Activated naive CD4-positive, alpha-beta T cell (primary cell): ENCODE measurements at places on chromosomes 3 and 15.

- no peak for DNase-seq
Measured at GRCh38 chr3:32698506-32698905, 13.5 kb downstream of the CNOT10 start.

GRCh38 chr3:64685800-64686445, 1.9 kb downstream of the ADAMTS9 start:
- no peak for DNase-seq

DNA sequence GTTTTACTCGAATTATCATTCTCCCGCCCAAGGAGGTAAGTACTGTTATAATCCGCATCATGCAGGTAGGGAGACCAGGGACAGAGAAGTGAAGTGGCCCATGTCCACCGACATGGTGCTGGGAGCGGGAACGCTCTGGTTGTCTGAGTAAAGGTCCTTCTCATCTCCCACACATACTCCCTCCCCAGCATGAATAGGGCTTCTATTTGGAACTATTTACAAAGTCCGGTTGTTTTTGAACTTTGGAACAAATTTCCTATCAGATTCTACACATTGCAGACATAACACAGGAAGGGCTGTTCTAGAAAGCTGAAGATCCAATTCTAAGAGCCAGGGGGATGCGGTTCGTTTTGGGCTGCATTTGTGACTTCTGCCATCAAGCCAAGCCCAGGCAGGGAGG, 94.8 kb upstream of the TLE3 start:
- DNase-seq, result no peak

GRCh38 chr3:182124187-182124586, 412.5 kb downstream of the SOX2 start:
- no peak for DNase-seq

DNA sequence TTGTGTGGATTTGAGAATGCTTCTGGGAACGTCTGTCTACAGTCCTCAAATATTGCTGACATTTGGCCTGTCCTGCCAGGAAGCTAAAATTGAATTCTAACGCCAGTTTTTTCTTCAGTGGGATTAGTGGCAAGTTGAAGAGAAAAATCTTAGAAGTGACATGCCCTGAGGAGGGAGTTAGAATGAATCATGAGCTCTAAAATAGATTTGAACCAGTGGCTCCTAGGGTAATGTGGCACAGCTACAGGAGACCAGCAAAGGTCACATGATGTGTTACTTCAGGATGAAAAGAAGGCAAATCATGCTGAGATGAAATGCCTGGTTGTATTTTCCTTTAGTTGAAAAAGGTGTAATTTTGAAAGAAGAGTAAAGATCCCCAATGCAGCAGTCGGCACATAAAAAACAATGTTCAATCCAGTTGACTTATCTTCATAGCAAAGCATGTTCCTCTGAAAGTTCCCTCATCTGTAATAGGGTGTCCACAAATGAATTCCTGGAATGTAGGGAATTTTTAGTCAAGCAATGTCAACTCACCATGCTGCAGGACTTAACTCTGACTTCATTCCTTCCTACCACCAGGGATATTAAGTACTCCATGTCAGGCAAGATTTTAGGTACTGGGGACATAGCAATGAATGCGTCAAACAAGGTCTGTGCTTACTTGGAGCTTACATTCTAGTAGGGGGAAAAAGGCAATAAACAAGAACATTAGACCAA, 171.6 kb downstream of the CADPS start:
- no peak for DNase-seq

- no peak for DNase-seq
Measured at GRCh38 chr3:113200946-113201345, 10.4 kb upstream of the BOC start.

- DNase-seq, result no peak
Measured at GRCh38 chr3:105834768-105835167, 34.0 kb downstream of the CBLB start.

- no peak for DNase-seq
Measured at GRCh38 chr3:53702776-53703530, 143.3 kb downstream of the CHDH start.

DNA sequence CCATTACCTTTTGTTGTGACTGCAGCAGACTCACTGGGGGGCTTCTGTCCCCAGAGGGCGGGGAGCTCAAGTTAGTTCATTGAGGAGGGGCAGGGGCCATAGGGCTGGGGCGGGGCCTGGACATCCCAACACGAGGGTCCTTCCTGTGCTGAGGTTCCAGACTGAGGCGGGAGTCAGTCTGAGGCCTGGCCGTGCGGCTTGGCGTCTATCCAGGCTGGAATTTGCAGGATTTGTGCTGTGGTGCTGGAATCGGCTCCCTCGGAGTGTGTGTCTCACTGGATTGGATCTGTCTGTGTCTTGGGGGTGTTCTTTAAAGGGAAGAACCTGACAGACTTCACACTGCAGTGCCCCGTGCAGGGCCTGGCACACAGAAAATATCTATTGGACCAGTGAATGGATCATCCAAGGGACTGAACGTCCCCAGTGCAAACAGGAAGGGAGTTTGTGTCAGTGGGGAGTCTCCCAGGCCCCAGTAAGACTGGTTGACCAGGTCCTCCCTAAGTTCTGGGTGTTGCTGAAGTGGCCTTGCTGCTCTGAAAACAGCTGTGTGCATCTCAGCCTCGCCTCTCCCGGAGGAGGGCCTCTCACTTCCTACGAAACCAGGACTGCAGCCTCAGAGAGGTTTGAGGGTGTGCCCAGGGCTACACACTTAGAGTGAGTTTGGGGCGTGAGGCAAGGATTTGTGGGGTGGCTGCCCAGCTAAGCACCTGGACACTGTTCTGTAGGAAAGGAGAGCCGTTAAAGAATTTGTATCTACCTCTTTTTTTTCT, 26.1 kb downstream of the GOLGA6L2 start:
- DNase-seq, result no peak

DNA sequence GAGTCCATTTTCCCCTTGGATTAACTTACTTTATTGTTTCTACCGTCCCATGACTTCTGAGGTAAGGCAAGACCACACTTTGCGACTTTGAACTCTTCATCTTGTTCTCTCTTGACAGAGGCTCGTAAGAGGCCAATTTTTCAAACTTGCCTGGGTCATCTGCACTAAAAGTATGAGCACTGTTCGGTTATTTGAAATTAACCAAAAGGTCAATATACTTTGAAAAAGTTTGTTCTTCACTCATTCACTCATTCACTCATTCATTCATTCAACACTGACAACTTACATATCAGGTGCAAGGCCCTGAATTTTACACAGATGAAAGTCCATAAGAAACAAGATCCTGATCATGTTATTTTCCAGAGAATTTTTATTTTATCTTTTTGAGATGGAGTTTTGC, 57.9 kb downstream of the ATP1B3 start:
- no peak for DNase-seq

DNA sequence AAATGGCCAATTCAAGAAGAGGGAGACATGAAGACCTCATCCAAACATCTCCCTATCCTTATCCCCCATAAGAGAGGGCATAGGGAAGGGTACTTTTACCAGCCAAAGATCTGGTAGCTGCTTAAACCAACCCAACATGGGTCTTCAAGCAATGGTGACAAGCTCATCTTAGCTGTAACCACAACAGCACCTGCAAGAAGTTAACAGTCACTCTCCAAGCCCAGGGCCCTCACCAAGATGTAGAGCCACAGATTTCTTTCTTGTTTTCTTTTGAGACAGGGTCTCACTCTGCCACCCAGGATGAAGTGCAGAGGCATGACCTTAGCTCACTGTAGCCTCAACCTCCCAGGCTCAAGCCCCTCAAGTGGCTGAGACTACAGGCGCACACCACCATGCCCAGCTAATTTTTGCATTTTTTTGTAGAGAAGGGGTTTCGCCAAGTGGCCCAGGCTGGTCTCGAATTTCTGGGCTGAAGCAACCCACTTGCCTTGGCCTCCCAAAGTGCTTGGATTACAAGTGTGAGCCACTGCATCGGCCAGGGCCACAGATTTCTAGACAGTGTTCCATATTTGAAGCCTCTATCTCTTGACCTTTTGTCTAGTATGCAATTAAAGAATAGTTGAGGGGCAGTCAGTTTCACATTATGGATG, 57.1 kb downstream of the DHX30 start:
- no peak for DNase-seq

DNA sequence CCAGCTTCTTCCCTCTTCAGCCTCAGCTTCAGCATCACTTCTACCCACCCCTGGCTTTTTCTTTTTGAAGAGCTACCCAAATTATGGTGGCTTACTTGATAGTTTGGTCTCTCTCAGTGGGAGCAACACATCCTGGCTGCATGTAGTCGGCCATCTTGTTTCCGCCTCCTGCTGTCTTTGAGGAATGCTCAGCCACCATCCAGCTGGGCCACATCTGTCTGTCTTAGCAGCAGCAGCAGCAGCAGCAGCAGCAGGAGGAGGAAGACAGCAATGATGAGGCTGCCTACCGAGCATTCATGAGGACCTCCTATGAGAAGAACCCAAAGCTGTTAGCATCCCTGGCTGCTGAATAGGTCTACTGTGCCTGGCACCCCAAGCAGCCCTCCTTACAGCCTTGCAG, 19.7 kb downstream of the IL16 start:
- no peak for DNase-seq

- DNase-seq, result no peak
Measured at GRCh38 chr15:100879061-100879463, 569 bp upstream of the ALDH1A3 start.

- DNase-seq, result no peak
Measured at GRCh38 chr15:57100136-57100539, 181.7 kb downstream of the TCF12 start.

DNA sequence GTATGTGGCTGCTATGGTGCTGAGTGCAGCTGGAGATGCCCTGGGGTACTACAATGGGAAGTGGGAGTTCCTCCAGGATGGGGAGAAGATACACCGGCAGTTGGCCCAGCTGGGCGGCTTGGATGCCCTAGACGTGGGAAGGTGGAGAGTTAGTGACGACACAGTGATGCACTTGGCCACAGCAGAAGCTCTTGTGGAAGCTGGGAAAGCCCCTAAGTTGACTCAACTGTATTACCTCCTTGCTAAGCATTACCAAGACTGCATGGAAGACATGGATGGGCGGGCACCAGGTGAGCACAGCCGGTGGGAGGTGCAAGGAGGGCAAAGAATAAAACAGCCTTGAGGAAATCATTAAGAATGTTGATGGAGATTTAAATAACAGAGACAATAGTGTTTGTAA, 2.9 kb downstream of the ADPRH start:
- no peak for DNase-seq

- no peak for DNase-seq
Measured at GRCh38 chr15:55320238-55320550, 1.2 kb downstream of the PIGB start.

DNA sequence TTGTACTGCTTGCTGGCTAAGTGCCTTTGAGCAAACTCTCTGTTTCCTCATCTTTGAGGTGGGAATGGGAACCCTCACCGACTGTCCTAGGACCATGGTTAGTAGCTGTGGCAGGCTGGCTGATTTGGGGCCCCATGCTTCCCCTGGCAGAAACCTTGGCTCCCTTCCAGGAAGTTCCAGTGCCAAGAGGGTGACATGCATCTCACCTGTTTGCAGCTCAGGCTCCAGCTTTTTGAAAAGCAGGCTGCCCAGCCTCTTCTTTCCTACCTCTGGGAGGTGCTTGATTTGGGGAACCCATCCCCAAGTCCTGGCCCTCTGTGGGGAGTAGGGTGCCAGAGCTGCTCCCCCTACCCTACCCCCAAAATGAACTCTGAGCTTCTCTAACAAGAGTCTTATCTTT, 50.8 kb downstream of the RAB11A start:
- no peak for DNase-seq

DNA sequence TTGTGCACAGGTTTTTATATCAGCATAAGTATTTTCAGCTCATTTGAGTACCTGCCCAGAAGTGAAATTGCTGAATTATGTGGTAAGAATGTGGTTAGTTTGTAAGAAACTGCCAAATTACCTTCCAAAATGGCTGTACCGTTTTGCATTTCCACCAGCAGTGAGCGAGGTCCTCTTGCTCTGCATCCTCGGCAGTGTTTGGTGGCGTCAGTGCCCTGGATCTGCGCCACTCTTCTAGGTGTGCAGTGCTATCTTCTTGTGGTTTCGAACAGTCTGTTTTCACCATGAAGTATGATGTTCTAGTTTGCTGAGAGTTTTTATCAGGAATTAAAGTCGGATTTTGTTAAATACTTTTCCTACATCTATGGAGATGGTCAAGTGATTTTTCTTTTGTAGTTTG, 24.8 kb upstream of the PCSK6 start:
- no peak for DNase-seq

- DNase-seq, result no peak
Measured at GRCh38 chr3:23325466-23326065, 122.4 kb downstream of the UBE2E2 start.

GRCh38 chr15:56608993-56609392, 124.3 kb downstream of the ZNF280D start:
- DNase-seq, result no peak

GRCh38 chr3:28012830-28013229, 228.6 kb upstream of the CMC1 start:
- DNase-seq, result no peak
